IMR-90 (cell line): ENCODE measurements at places on chromosomes 7 and 10. TPM values are rescaled to one million over a fixed set of nuclear protein-coding genes. Genes with fewer than 3 reads are reported as not detected.

- H3K36me3 ChIP-seq: no peaks in the 10 kb centered on the region
- no peak overlapping the region for H3K4me3 ChIP-seq
- no peaks in the 10 kb centered on the region for H3K27me3 ChIP-seq
- H3K4me1 ChIP-seq: no peaks in the 10 kb centered on the region
- H3K27ac ChIP-seq: no peak overlapping the region
Observed at GRCh38 chr7:8197994-8198698, 63.8 kb downstream of the ICA1 start.

DNA sequence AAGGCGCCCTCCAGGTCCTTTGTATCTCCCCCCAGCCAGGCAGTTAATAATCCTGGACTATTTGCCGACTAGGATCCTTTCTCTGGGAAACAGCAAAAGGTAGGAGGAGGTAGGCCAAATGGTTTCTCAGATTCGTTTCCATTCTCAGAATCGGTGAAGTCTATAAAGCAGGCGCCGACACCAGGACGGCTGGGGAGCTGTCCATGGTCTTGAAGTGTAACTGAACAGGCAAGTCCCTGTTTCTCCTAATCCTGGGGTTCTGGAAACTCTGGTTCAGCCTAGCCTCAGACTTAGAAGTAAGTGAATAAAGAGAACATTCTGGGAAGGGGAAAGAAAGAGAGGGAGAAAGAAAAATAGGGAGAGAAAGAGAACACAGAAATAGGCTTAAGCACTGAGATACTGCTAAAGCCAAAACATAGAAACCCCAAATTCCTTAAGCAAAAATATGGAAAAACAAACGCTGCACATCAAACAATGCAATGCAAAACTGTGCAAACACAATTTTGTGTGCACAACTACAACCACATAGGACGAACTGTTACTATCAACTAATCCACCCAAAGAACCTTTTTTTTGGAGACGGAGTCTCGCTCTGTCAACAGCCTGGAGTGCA is 11.1 kb upstream of the INA start:
- H3K4me1 ChIP-seq: no peaks in the 10 kb centered on the region
- peak; percentile 82 for DNase-seq
- peaks cover 2% of the 10 kb centered on the region; the same call in 1 of the 2 replicates for H3K27me3 ChIP-seq
- no peaks in the 10 kb centered on the region for H3K36me3 ChIP-seq
- H3K4me3 ChIP-seq: no peak overlapping the region
- no peak overlapping the region for H3K27ac ChIP-seq

GRCh38 chr10:10092581-10092980 is 925.1 kb upstream of the CELF2 start:
- no peak overlapping the region for H3K4me3 ChIP-seq
- H3K27ac ChIP-seq: no peak overlapping the region
- H3K4me1 ChIP-seq: no peaks in the 10 kb centered on the region; the same call in 1 of the 2 replicates
- peak; percentile 21 for DNase-seq

GRCh38 chr10:110969183-110969582 is 49.8 kb downstream of the SHOC2 start:
- H3K36me3 ChIP-seq: no peaks in the 10 kb centered on the region
- H3K27me3 ChIP-seq: no peaks in the 10 kb centered on the region
- H3K4me3 ChIP-seq: no peak overlapping the region

DNA sequence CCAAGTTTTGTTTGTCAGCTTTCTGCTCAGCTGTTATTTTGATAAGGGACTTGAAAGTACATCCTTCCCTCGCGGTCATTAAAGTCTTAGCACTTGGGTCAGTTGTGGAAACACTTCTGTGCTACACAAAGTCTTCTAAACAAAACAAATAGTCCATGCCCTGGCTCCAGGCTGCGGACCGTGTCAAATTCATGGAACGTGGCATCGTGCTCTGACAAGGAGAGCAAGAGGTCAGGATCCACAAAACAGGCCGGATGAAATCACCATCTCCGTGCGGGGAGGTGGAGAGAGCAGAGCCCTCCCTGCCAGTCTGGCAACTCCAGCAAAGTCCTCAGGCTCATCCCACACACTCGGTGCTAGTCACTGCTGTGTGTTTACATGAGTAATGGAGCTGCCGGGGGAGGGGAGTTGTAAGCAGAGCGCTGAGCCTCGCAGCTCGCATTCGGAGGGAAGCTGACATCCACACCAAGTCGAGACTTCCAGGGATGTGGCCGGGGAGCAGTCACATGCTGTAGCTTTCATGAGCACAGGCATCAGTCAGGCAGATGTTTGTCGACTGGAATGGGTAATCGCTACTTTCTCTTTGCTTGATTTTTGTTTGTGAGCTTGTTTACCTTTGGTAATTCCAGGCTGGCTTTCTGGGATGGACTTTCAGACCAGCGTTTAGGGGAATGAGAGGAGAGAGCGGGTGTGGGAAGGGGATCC is 147.6 kb downstream of the ARID5B start:
- H3K27ac ChIP-seq: peak overlapping the region; percentile 83
- DNase-seq: peak; percentile 99
- peaks cover 30% of the 10 kb centered on the region for H3K36me3 ChIP-seq
- no peaks in the 10 kb centered on the region for H3K27me3 ChIP-seq
- peak overlapping the region; percentile 62 for H3K4me3 ChIP-seq

GRCh38 chr7:97430006-97430405 is 301.9 kb upstream of the TAC1 start:
- no peaks in the 10 kb centered on the region for H3K27me3 ChIP-seq
- no peaks in the 10 kb centered on the region for H3K36me3 ChIP-seq
- no peak for DNase-seq

DNA sequence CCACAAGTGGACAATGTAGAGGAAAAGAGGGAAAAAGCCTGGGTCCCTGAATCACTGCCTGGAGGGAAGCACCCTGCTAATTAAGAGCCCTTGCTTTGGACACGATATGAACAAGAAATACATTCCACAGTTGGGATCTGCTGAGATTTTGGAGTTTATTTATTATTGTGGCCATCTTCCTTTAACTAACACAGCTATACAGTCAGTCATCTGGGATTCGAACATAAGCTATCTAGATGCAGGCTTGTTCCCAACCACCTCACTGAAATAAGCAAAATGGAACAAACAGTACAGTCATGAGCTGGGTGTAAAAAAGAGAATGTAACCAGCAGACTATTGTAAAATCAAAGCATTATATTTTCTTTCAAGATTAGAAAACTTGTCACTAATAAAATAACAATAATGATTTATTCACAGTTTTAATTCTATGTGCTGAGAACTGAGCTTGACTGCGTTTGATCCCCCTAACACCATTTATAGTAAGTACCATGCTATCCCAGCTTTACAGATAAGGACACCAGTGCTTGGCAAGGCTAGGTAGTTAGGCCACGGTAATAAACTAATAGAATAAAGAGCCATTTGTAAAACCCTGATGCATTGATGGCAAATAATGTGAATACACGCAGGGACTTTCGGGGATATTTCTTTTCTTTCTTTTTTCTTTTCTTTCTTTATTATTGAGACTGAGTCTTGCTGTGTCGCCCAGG is 223.8 kb upstream of the KLF6 start:
- no peaks in the 10 kb centered on the region; the same call in 1 of the 2 replicates for H3K4me1 ChIP-seq
- H3K36me3 ChIP-seq: no peaks in the 10 kb centered on the region
- DNase-seq: peak; percentile 65
- H3K4me3 ChIP-seq: no peak overlapping the region
- no peaks in the 10 kb centered on the region for H3K27me3 ChIP-seq

GRCh38 chr7:155467846-155468784 is 10.2 kb downstream of the EN2 start:
- H3K4me1 ChIP-seq: no peaks in the 10 kb centered on the region
- no peak overlapping the region for H3K4me3 ChIP-seq
- no peak for DNase-seq
- H3K27me3 ChIP-seq: peaks cover 87% of the 10 kb centered on the region
- H3K27ac ChIP-seq: no peak overlapping the region

GRCh38 chr7:149642589-149642988 is 130.8 kb downstream of the ZNF467 start:
- no peaks in the 10 kb centered on the region for H3K4me1 ChIP-seq
- no peaks in the 10 kb centered on the region for H3K36me3 ChIP-seq
- no peak overlapping the region for H3K4me3 ChIP-seq
- no peak for DNase-seq
- H3K27ac ChIP-seq: no peak overlapping the region

DNA sequence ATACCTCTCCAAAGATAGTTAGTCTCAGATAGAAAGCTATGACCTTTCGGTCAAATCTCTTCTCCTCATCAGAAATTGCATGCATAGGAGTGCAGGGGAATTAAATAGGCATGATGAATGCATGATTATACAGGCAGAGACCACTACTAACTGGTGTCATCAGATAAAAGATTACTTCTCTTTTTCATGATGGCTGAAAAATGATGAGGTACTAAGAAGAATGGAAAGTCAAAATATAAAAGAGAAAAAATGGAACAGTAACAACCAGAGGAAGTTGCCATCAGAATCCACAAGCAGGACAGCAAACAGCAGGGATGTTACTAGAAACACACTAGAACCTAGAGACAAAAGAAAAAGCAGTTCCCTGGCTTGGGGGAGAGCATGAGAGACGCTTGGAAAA is 31.6 kb downstream of the CTTNBP2 start:
- DNase-seq: no peak
- no peak overlapping the region for H3K27ac ChIP-seq

- DNase-seq: no peak
- H3K27me3 ChIP-seq: peaks cover 91% of the 10 kb centered on the region
- no peaks in the 10 kb centered on the region for H3K36me3 ChIP-seq
Observed at GRCh38 chr10:101120884-101121653, 10.0 kb upstream of the TLX1 start.

- H3K36me3 ChIP-seq: no peaks in the 10 kb centered on the region
- H3K27me3 ChIP-seq: no peaks in the 10 kb centered on the region
- DNase-seq: no peak
- H3K27ac ChIP-seq: no peak overlapping the region
- no peaks in the 10 kb centered on the region for H3K4me1 ChIP-seq
- H3K4me3 ChIP-seq: no peak overlapping the region
Observed at GRCh38 chr7:124930655-124931597, 1.3 kb upstream of the POT1 start.

DNA sequence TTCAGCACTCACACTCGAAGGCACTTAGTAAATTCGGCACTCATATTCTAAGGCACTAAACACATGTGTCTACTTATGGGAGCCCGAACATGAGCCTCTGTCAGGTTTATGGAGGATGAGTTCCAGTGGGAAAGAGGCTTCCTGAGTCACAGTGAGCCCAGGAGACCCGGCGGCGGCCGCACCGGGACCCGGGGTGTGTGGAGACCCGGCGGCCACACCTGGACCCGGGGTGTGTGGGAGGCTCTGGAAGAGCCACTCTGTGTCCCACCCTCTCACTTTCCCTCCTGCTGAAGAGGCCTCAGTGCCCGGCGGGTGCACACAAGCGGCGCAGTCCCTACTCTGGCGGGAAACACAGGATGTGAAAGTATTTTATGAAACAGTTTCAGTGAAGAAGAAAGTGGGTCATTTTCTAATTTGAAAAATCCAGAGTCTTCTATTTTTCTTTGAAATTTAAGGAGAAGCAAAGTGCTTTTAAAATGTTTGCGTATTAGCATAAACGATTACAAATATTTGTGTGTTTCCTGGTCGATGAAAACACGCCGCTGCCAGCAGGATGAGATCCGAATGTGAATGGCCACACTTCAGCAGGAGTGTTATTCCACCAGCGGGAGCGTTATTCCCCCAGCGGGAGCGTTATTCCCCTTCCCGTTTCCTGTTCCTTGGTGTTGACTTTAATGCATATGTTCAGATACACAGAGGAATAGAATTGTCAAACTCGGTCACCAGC is 625.1 kb downstream of the DNAJB6 start:
- H3K4me3 ChIP-seq: no peak overlapping the region
- no peak overlapping the region for H3K27ac ChIP-seq
- DNase-seq: no peak
- no peaks in the 10 kb centered on the region for H3K4me1 ChIP-seq
- H3K36me3 ChIP-seq: no peaks in the 10 kb centered on the region

DNA sequence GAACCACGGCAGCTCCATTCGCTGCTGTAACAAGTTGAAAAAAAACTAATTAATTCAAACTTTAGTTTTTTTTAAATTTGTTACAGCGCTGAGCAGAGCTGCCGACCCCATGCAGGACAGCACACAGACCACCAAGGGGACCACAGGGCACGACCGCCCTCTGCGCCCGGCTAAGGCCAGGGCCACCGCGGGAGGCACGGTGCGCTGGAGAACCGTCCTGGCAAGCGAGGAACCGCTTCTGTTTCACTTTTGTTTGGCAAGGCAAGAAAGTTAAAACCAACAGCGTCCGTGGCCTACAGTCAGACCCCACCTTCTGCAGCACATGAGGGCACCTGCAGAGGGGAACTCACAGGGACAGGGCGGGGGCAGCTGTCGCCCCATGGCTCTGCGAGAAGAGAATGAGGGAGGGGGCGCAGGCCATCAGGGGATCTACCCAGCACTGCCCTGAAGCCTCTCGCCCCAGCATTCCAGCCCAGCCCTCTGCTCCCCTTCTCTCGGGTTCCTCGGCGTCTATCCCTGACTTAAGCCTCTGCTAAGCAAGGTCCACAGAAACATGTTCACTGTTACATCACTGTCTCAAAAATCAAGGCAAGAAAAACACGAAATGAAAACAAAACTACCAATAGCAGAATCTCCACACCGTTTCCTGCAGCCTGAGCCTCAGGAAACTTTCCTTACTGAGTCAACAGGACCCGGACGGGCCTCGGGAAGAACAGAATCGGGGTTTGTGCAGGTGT is 204.4 kb downstream of the DIP2C start:
- H3K4me3 ChIP-seq: peak overlapping the region; percentile 37; the same call in 1 of the 2 replicates
- DNase-seq: no peak
- H3K36me3 ChIP-seq: peaks cover 24% of the 10 kb centered on the region
- H3K27me3 ChIP-seq: no peaks in the 10 kb centered on the region
- H3K4me1 ChIP-seq: peaks cover 2% of the 10 kb centered on the region; the same call in 1 of the 2 replicates

DNA sequence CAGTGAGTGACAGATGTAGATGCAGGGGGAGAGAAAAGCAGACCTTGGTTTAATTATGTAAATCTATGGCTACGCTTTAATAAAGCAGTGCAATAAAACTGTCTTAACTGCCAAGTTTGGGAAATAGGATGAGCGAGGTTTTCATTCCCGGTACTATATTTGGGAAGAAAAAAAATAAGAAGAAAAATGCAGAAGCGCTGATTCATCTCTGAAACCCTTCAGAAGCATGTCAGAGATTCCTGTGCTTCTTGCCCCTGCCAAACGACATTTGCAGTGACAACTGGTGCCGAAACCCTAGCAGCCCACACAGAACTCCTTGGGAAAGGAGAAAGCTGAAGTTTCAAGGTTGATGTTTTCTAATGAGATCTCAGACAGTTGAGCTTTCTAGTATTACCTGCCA is 380.7 kb downstream of the REEP3 start:
- H3K27ac ChIP-seq: no peak overlapping the region
- no peaks in the 10 kb centered on the region for H3K4me1 ChIP-seq
- DNase-seq: no peak
- no peaks in the 10 kb centered on the region for H3K27me3 ChIP-seq
- no peaks in the 10 kb centered on the region for H3K36me3 ChIP-seq

- no peak for DNase-seq
- H3K36me3 ChIP-seq: no peaks in the 10 kb centered on the region
- no peak overlapping the region for H3K27ac ChIP-seq
- no peaks in the 10 kb centered on the region for H3K4me1 ChIP-seq
- H3K27me3 ChIP-seq: no peaks in the 10 kb centered on the region
Observed at GRCh38 chr7:125618516-125618915, 688.9 kb upstream of the POT1 start.

CLDN4 gene
- total RNA-seq: 2.9 and 3.9 TPM in 2 replicates

AMPH gene
- total RNA-seq: 3.9 and 4.2 TPM in 2 replicates

EMX2 gene
- total RNA-seq: not detected in 2 replicates

LOXL4 gene
- total RNA-seq: 17.5 and 20.8 TPM in 2 replicates

ADRA2A gene
- not detected in 2 replicates for total RNA-seq
